T-cell (primary cell): ENCODE measurements at places on chromosomes 6 and 20.

DNA sequence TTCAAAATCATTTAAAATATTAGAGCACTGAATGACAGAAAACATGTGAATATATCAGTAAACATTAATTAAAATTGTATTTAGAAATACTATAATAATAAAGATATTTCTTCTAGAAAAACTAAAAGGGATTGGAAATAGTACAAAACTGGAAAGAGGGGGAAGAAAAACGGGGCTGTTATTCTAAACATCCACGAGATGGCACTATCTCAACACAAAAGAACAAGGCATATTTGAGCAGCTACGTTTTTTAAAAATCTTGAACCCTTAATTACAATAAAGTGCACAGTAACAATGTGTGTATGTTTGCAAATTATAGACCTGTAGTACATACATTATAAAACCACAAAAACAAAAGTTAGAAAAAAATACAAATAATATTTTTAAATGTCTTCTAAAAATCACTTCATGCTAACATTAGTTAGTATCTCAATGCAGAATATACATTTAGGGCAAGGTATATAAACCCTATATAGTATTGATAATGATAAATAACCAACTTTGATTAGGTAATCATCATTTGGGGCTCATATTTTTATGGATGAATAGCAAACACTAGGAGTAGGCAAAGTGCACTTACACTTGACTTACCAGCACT is 42.5 kb upstream of the PNISR start:
- DNase-seq, result no peak

GRCh38 chr6:149728499-149729234 is 10.8 kb upstream of the LATS1 start:
- no peak for DNase-seq

GRCh38 chr20:51880188-51880587 is 77.9 kb upstream of the SALL4 start:
- no peak for DNase-seq

DNA sequence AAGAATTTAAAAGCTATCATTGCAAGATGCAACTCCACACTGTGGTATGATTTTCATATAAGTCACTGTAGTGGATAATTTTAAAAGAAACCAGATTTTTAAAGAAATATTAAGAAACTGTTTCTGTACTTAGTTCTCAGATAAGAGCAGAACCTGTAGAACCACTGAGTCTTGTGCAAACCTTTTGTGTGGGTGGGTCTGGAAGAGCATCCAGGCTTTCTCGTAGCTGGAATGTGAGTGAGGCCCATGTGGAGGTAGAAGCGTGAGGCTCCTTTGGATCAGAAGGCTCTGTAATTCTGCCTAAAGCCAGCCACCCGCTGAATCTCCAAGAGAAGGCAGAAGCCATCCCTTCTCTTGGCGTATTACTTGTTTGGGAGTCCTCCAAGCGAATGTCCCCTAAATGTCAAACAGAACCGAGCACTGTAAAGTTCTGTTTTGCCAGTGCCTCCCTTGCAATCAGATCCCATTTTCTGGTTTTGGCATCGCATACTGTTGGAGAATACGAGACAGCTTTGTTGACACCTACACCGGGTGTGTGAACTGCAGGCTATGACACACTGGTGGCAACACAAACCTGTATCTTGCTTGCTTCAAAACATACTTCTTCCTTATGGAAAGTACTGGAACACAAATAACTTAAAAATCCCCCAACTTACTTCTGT is 188.7 kb downstream of the FOXC1 start:
- no peak for DNase-seq

DNA sequence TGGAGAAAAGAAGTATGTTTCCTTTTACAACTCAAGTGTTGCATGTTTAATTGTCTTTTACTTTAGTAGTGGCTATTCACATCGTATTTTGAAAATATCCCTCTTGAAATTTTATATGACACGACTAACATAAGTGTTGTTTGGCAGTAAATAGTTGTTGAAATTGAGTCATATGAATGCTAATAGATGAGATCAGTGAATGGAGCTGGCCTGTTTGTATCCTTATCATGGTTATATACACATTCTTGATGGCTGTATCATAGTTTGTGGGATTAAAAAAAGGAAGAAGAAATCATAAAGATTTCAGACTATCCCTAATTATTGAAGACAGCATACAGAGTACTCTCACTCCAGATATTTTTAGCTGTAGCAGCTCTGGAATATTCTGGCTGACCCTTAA is 8.2 kb upstream of the RAE1 start:
- no peak for DNase-seq

DNA sequence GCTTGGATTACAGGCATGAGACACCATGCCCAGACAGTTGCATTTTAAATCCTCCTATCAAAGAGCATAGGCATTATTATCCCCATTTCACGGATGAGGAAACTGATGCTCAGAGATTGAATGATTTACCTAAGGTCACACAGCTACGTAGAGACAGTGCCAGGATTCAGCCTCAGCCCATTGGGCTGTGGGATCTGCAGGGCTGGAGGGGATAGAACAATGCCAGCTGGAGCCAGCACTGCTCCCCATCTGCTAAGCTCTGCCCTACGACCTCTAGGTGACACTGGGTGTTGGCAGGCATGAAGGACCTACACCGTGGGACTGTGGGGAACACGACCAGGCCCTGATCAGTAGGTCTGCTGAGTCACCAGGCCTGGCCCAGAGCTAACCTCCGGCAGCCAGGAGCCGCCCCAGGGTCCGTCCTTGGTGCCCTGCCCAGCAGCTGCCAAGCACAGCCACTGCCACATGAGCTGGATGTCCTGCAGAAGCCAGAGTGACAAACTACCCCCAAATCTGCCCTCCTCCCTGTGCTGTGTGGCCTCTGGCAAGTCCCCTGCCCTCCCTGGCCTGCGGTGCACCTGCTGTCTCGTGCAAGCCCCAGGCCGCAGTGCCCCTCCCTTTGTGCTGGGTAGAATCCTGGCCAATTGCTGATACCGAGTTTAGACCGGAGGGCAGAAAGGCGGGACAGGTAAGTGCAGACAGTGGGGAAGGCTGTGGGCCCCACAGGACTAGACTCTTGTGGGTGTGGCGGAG is 47.6 kb upstream of the PTGIS start:
- DNase-seq, result no peak
